ENCODE measurements at places on chromosomes 2 and 18.

GRCh38 chr2:4693266-4693665 is 989.9 kb downstream of the DCDC2C start:
- no peak for DNase-seq

GRCh38 chr2:55011831-55012671 is 38.2 kb downstream of the RTN4 start:
- no peak for DNase-seq

DNA sequence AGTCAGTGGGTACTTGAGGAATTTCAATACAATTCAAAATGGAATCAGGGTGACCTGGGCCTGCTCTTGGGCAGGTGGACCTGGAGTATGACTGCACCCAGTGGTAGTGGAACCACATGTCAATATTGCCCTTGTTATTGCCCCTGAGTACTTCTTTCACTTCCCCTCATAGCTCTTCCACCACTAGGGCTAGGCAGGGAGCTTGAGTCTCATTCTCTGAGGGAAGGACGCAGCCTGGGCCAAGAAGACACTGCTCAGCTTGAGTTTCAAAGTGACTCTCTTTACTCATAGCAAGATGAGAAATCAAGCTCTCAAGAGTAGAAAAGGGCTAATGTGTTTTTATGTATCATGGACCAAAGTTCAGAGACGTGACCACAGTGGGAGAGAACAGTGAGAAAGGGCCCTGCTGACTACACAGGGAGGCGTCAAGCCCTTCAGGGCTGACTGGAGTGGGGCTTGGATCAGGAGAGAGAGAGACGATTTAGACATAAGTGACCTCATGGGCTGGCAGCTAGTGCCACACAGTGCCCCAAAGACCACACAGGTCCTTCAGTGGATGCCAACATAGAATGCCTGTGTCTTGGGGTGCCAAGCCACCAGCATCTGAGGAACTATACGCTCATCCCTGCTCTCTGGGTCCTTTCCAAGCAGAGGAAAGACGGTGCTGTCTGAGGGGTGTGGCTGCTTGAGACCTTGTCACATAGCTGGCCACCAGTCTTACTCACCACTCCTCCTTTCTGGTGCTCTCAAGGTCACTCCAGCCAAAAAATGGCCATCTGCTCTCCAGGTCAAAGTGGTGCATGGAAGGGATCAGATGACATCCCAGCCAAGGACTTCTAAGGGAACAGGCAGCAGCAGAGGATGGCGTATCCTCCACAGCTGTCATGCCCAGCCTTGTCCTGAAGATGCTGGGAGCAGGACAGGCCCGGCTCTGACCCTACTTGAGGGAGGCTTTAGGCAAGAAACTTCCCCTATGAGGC is 13.0 kb downstream of the PTMA start:
- no peak for DNase-seq

GRCh38 chr18:72674710-72675109 is 130.6 kb upstream of the CBLN2 start:
- no peak for DNase-seq

- DNase-seq = no peak
These were observed 323.3 kb upstream of the ZNF521 start for GRCh38 chr18:25675123-25675850.
